ENCODE measurements at places on chromosomes 16 and 17. TPM values are rescaled to one million over a fixed set of nuclear protein-coding genes. Genes with fewer than 3 reads are reported as not detected.
A peak's percentile ranks its signal among the peaks of the same experiment; 100 is the strongest.

KCNAB3 gene
- total RNA-seq, result 2.4 TPM

- no peaks in the 10 kb centered on the region for H3K27me3 ChIP-seq
- H3K27ac ChIP-seq, result no peak overlapping the region
- H3K36me3 ChIP-seq, result no peaks in the 10 kb centered on the region
- H3K4me3 ChIP-seq, result no peak overlapping the region
- H3K4me1 ChIP-seq, result peaks cover 7% of the 10 kb centered on the region
Measured at GRCh38 chr17:10735821-10736220, 6.0 kb upstream of the TMEM220 start.

- H3K4me3 ChIP-seq, result no peak overlapping the region
- no peak for DNase-seq
- H3K4me1 ChIP-seq, result no peaks in the 10 kb centered on the region
- H3K27me3 ChIP-seq, result no peaks in the 10 kb centered on the region
Measured at GRCh38 chr17:37211136-37211535, 164.6 kb upstream of the C17orf78 start.

- peaks cover 16% of the 10 kb centered on the region for H3K27me3 ChIP-seq
- H3K4me3 ChIP-seq, result peak overlapping the region; percentile 78
- peaks cover 24% of the 10 kb centered on the region for H3K36me3 ChIP-seq
- DNase-seq, result peak; percentile 97
- peaks cover 55% of the 10 kb centered on the region for H3K4me1 ChIP-seq
Measured at GRCh38 chr17:65560628-65561451, 608 bp downstream of the AXIN2 start.

DNA sequence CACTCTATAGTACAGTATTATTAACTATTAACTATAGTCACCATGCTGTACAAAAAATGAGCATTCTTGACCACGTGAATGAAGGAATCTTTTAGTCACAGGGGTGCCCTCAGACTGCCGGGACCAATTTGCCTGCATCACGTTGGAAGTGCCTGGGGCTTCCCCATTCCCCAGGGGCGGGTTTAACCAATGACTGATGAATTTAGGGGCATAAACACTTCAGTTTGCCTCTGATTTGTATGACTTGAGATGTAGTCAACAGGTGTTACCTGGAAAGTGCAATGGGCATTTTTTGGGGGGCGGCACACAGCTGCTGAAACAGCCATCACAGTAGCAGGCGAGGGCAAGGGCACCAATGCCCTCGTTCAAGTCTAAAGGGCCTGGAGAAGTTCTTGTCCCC is 8.7 kb upstream of the PYY start:
- H3K27me3 ChIP-seq, result peaks cover 27% of the 10 kb centered on the region

- no peak overlapping the region for H3K4me3 ChIP-seq
- H3K36me3 ChIP-seq, result no peaks in the 10 kb centered on the region
- no peak overlapping the region for H3K27ac ChIP-seq
- peaks cover 44% of the 10 kb centered on the region for H3K4me1 ChIP-seq
- H3K27me3 ChIP-seq, result peaks cover 24% of the 10 kb centered on the region
Measured at GRCh38 chr17:68594552-68594951, 6.6 kb downstream of the FAM20A start.

HSPB9 gene
- total RNA-seq, result 0.13 TPM
